IPS-NIHi11 (cell line): ENCODE measurements at places on chromosomes 7 and 10.

DNA sequence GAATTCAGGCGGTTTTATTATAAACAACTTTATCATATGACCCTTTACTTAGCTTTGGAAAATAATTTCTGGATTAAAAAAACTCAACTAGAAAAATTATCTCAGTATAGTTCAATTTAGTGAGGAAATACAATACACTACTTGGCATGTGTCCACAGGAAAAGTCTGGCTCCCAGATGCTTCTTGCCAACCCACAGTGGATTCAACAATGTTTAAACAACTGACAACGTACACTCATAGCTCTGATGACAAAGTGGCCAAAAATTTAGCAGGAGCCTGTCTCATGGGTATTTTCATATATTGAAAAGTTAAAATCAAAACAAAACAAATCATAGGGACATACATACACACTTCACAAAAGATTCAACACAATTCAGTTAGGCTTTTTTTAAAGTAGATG, 158.8 kb downstream of the SKAP2 start:
- peak; percentile 16 for DNase-seq

DNA sequence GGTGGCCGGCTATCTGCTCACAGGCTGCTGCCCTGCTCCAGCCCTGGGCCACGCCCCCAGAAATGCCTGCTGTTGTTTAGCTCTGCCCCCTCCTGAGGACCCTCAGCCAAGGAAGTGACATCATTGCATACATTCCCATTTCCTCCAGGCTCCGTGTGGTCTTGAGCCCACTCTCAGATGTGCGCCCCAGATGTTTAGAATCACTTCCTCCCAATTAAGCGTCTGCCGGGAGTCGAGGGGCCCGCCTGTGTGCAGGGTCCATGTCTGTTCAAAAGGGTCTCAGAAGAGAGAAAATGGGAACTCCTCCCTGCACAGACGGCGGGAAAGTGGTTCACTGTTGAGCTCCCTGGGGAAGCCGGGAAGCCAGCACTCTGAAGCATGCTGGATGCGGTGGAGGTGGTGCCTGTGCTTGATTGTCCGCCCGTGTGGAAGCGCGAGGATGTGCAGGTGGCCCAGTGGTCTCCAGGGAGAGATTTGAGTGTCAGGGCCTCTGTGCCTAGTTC, 116.9 kb upstream of the PPIF start:
- DNase-seq, result peak; percentile 84

- DNase-seq, result no peak
Observed at GRCh38 chr7:126790763-126791162, 462.0 kb downstream of the GRM8 start.

- no peak for DNase-seq
Observed at GRCh38 chr7:32639122-32639521, 143.8 kb downstream of the AVL9 start.

GRCh38 chr10:102408728-102409603, 9.6 kb downstream of the PSD start:
- DNase-seq, result peak; percentile 70

DNA sequence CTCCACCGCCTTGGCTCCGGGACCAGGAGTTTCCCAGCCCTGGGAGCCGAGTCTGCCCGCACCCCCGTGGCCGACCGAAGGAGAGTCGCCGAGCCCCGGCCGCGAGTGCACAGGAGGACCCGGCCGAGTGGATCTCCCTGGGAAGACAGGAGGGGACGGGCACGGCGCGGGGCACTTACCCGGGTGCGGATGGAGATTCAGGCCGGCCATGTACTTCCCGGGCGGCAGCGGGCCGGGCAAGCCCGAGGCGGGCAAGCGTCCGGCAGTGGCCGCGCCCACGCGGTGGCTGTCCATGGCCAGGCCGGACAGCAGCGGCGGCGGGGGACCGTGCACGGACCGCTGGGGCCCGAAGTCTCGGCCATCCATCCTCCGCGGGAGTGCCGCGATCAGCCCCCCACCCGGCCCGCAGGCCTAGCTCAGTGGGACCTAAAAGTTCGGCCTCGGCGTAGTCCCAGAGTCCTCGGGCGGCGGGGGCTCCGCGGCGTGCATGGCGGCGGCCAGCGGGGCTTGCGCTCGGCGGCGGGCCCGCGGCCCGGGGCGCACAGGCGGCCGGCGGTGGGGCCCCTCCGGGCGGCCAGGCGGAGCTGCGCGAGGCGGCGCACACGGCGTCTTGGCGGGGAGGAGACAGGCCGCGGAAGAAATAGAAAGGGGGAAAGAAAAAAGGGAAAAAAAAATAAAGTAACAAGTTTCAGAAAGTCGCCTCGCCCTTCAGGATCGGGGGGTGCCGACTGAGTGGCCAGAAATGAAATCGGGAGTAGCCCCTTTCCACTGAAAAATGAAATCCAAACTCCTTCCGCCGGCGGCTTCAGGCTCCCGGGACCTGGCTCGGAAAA, 2.5 kb downstream of the TNRC18 start:
- DNase-seq, result peak; percentile 12

- DNase-seq, result no peak
Observed at GRCh38 chr7:68511281-68511680, 1087.0 kb upstream of the AUTS2 start.

DNA sequence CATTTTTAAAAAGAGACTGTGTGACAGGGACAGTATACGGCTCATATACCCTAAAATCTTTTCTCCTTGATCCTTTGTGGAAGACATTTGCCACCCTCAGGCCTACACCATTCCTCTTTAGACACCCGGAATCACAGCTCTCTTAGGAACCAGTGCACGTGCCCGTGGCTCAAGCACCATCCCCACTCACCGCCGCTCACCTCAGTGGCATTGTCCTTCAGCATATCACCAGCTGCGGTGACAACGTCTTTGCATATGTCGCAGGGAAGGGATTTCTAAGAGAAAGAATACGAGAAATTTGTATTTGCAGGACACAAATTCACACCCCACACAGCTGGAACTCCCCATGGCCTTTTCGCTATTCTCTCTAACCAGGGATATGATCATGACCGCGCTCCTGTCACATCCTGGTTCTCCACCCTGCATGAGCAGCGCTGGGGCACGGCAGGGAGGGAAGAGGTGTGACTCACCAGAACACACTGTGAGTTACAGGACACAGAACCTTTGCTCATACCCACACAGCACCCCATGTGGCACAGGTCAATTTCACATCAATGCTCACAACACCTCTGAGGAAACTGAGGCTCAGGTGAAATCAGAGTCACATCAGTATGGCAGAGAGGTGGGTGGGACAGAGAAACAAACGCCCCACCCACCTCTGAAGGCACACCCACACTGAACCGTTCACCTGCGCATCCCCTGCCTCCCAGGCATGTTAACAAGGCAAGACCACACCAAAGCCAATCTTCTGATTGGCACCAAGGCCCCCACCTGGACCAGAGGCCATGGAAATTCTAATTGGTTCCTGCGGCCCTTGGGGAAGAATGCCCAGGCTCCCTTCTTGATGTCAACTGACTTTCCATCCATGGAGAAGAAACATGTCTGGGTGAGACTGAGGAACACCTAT, 19.2 kb downstream of the PSAP start:
- DNase-seq, result no peak

GRCh38 chr10:114810926-114811325, 10.7 kb upstream of the FHIP2A start:
- no peak for DNase-seq
